ENCODE measurements at places on chromosomes 6 and 20.
A peak's percentile ranks its signal among the peaks of the same experiment; 100 is the strongest.

DNA sequence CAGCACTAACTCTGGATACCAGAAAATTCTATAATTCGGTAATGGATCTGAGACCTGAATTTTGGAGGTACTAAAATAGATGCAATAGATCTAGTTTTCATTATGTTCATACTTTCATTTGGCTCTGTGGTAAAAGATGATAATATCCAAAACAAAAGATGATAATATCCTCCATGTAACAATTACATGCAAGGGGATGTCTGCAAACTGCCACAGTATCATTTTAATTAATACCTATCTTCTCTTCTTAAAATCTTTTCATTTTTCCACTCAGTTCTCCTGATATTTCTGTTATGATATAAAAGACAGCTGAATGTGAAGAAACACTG lies 15.6 kb downstream of the BTN2A1 start:
- DNase-seq, result no peak

DNA sequence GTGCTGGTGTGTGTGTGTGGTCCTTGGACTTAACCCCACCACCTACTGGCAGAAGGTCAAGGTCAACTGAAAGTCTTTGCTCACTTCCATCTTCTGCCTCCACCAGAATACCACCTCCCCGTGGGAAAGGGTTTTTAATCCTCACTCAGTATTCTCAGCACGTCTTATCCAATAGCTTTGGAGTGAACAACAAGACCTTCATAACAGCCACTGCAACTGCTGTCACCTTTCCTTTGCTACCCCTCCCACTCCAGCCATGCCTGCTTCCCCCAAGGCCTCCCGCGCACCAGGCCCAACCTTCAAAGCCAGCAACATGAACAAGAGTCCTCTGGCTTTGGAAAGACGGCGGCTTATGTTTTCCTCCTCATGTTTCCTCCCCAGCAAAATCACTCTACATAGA lies 787 bp upstream of the BTN2A2 start:
- no peak for DNase-seq

GRCh38 chr20:58480551-58481336 lies 34.5 kb downstream of the APCDD1L start:
- DNase-seq, result no peak

- no peak for DNase-seq
Observed at GRCh38 chr6:14751645-14752175, 494.2 kb upstream of the JARID2 start.

DNA sequence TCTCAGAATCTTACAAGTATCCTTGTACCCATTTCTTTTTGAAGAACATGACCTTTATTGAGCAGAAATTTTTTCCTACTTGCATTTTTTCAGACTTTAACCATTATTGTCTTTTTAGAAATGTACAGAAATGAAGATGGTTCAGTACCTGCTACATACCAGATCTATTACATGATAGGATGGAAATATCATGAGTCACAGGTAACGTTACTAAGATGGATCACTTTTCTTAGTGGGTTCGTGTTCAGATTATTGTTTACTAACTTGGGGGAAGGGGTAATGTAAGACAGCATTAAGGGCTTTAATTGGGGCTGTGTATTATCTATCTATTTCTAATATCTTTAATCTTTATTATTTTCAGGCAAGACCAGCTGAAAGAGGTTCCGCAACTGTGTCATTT lies 31.9 kb downstream of the NDUFAF5 start:
- no peak for DNase-seq

DNA sequence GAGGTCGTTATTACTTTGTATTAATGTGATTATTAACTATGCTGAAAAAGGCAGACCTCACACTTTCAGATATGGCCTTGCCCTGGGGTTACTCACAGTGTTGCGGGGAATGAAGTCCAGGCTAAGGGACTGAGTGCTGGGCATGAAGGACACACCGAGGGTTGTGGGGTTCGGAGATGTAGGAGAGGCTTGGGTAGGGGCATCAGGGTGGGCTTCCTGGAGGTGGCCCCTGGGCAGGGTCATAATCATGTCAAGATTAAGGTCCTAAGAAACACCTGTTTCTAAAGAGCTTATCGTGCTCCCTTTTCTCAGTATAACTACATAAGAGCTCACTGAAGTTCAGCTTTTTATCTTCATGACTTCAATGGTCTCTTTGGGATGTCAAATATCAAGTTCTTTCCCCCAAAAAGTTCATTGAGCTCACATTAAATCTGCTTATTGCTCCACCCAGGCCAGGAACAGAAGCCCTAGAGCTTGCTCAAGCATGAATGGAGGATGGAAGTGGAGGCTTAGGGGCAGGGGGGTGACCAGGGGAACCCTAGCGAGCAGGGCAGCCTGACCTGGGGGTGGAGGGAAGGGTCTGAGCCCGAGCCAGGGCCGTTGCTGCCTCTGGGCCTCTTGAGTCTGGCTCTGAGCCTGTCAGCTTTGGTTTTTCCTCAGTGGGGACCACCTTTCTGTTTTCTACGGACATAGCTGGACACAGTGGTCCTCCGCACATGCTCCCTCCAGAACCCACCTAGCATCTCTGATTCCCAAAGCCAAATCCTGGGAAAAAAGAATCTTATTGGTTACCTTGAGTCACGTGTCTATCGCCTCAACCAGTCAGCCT lies 37.3 kb upstream of the TGM2 start:
- DNase-seq, result no peak

DNA sequence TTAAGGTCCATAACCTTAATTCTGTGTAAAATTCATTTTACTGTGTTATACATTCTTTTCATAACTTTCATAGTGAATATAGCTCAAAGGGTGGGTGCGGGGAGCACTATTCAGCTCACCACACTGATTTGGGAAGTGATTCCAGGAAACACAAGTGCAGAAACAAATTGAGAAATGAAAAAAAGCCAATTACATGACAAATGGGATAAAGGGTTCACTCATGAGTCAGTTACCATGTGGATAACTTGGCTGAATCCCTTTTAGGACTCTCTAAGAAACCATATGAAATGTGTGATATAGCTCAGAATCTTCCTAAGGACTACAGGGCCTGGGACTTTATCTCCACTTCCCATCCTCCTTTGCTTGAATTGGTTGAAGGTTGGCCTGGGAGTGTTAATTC lies 3.1 kb upstream of the BTN2A1 start:
- DNase-seq, result no peak

GRCh38 chr6:151176911-151177770 lies 62.6 kb upstream of the AKAP12 start:
- DNase-seq, result peak; percentile 80

DNA sequence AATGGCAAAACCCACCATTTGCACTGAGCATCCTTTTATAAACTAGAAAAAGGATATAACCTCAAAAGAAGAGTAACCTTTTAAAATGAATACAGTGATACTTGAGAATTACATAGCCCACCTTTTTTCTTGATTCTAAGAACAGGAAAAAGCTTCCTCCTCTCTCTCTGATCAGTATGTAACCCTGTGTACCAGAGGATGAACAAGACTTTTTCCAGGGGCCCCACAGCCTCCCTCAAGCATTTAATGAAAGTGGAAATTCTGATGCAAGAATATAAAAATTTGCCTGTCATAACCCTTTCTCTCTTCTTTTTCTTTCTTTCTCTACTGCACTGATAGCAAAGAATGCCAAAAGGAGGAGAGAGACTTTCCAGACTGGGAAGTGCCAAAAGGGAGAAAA lies 64.2 kb upstream of the BTN3A2 start:
- DNase-seq, result no peak

GRCh38 chr6:96975852-96976251 lies 51.3 kb downstream of the KLHL32 start:
- DNase-seq, result no peak

- no peak for DNase-seq
Observed at GRCh38 chr6:125480146-125480545, 178.4 kb upstream of the HDDC2 start.

DNA sequence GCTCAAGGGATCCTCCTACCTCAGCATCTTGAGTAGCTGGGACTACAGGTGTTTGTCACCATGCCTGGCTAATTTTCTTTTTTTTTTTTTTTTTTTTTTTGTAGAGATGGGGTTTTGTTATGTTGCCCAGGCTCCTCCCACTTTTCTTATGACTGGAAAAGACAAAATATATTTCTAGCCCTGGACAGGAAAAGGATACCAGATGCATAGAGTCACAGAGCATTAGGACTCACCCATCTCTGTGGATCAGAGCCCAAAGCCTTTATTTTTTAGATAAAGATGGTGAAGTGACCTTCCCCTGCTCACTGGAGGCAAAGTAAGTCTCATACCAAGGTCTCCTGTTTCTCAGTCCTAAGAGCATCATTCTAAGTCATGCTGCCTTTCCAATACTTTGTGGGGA lies 3.4 kb downstream of the TRIM10 start:
- no peak for DNase-seq

DNA sequence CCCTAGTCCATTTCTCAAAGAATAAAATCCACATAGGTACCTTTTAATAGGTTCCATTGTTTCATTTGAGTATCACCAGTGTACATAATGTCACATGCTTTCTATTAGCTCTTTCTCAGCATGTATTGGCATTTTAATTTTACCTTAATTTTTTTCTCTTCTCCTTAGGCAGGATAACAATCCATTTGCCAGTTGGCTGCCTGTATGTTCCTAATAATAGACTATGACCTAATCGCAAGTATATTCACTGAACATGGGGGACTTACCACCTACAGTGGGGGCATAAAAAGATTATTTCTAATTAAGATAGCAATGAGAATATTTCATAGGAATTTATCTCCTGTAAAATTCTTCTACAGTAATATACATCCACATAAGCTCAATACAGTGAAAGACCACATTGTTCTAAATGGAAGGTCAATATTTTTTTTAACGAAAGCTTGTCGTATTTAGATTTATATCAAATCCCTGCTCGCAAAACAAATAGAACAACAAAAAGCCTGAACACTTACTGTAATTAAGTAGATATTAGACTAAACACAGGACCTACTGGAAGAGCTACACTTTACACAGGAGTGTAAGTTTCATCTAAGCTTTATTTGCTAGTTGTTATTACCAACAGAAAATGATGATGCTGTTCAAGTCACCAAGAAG lies 76.4 kb downstream of the OGFRL1 start:
- no peak for DNase-seq

GRCh38 chr6:150670311-150670710 lies 70.6 kb downstream of the PLEKHG1 start:
- no peak for DNase-seq

GRCh38 chr6:156026486-156027247 lies 571.0 kb upstream of the NOX3 start:
- DNase-seq, result no peak

DNA sequence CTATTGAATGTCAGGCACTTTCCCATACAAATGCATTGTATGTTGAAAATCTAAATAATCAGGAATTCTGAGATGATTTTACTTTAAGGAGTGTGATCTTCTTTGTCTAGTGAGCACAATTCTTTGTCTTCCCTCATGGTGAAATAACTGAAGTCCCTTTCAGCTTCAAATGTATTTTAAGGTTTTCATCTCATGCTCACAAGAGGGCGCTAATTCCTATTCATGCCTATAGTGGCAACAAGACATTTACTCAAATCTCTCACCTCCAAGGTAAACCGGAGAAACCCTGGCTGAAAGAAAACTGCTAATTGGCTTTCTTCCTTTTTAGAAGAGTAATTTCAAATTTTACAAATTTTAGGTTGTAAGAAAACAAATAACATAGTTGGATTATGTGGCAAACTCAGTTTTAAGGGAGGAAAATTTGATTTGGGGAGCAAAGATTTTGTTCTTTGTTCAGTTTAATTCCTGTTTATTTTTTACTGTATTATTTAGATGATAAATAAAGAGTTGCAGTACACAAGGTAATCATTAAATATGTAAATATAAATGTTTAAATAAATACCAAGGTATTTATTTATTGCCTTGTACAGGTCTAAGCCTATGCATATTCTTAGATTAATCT lies 69.1 kb downstream of the SLC35F1 start:
- DNase-seq, result peak; percentile 6

DNA sequence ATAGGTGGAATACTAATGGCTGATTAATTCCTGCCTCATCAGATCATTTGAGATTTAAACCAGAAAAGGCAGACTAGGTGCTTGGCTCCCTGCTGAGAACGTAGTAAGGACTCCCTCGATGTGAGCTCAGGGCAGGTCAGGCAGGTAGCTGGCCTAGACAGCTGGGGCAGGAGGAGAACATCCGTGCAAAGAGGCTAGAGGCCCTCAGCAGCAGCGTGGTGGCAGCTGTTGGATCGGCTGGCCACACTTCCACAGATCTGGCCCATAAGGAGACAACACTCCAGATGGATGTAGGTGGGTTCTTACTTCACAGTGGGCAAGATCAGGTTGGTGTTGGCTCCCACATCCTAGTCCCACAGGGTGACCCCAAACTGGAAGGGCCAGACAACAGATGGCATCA lies 38.5 kb downstream of the EYA2 start:
- DNase-seq, result no peak

DNA sequence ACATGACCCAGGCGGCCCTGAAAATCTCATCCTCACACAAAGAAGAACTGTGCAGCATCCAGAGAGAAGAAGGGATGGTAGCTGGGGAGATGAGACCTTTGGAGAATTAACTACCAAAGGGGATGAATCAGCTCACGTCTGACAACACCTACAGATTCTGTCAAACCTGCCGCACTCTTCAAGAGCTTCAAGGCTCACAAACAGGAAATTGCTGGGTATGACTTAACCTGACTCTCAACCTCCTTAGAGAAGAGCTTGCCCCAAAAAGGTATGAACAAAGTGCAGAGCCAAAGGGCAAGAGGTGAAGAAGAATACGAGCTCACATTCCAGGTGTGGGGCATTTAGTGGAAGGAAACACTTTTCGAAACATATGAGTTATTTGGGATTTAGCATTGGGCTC lies 139.8 kb downstream of the BACH2 start:
- DNase-seq, result peak; percentile 66

GRCh38 chr6:16821834-16822264 lies 60.6 kb upstream of the ATXN1 start:
- DNase-seq, result no peak

DNA sequence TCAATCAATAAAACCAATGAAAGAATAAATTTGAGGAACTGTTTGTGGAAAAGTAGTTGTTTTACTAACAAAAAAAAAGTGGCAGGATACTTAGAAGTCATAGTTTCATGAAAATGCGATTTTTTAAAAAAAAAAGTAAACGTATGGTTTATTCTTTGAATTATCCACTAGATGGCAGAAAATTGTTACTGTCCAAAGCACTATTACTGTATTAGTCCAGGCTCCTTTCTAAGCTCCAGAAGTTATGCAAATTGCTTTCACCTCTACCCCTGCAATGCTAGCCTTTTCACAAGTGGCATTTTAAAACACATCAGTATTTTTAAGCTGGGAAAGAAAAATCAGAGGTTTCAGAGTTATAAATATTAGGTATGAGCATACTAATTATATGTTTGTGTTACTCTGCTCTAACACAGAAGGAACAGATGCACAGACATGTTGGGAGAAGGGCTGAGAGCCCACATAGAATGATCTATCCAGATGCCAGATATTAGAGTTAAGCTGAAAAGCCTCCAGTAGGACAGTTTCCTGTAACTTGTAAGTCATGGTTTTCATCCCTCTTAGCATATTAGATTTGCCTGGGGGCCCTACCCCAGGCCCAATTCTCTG lies 63.9 kb downstream of the FHL5 start:
- DNase-seq, result no peak
